Effector memory CD4-positive, alpha-beta T cell (primary cell): ENCODE measurements at places on chromosomes 7 and 10.

DNA sequence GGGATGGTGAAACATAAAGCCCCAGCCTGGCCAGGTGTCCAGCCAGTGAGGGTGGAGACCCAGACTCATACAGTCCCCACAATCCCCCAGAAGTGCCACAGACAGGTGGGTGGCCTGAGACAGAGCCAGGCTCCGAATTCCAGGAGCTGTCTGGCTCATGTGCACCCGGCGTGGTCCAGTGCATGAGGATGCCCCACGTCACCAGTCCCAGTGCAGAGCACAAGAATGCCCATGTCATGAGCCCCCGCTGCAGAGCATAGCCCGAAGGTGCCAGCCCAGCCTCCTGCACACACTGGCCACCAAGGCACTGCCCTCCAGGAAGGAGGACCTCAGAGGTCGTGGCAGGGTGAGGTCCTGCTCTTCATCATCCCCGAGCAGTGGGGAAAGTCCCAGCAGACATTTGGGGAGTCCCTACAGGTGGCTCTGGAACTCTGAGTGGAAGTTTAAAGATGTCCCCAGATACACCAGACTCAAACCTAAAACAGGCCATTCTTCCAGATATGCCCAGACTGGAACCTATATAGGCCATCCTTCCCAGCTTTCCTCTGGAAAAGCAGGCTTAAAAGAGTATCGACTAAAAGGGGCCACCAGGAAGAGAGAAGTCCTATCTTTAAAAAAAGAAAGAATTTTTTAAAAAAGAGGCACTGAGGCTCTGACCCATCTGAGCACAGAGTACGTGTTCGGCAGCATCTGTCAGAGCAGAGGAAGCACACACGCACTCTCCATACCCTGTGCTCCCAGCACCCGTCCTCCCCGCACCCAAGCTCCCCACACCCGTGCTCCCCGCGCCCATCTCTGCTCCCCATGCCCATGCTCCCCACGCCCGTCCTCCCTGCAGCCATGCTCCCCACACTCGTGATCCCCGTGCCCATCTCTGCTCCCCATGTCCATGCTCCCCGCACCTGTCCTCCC is 11.5 kb downstream of the DIP2C start:
- DNase-seq = no peak

DNA sequence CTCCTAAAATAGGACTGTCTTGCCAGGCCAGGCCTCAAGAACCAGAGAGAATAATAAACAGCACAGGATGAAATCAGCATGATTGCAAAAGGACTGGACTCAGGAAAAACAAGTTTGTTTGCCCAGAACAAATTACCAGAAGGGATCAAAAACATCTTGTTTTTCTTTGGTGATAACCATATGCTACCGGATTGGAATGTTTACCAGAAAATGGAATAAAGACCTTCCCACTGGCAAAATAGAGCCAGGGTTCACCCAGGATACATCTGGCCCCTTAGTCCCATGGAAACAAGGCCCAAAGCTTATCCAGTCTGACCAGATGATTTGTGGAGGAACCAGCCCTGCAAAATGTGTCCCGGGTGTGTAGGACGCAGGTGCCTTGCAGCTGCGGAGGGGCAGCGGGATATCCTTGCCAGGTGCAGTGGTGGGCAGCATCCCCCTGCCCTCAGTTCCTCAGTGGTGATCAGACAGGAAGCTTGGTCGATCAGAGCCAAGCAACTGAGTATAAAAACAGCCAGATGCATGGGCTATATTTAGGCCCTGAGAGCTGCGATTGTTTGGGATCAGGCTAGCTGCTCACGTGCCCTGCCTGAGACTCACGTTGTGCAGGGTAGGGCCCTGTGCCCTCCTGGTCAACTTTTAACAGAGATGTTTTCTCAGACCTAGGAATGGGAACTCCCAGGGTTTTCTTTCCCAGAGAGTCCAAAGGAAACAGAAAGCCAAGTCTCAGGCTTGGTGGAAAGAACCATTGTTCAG is 4.6 kb upstream of the ZNF22 start:
- no peak for DNase-seq

- no peak for DNase-seq
These were observed 36.7 kb upstream of the INPP5A start for GRCh38 chr10:132500781-132501415.

DNA sequence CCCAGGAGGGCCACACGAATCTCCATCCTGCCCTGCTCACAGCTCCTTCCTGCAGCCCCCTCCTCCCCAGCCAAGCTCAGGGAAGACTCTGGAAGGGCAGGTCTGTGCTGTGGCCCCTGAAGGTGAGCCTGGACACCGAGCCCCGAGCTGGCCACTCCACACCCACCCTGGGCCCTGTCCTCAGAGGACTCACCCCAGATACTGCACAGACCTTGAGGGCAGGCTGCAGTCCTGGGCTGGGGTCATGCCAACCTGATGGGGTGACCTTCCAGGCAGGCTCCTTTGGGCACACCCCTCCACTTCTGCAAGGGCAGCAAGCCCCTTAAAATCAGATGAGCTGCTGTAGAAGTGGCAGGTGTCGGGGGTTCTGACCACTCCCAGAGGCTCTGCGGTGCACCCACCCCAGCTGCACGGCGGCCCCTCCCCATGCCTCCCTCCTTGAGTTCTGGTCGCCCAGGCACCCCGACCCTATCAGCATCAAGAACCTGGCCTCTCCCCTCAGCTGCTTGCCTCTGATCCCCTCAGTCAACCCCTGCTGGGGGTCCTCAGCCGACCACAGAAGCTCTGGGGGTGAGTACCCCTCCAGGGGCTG is 24.3 kb downstream of the YKT6 start:
- DNase-seq = no peak

GRCh38 chr10:63633677-63634487 is 112.7 kb downstream of the REEP3 start:
- DNase-seq = no peak

DNA sequence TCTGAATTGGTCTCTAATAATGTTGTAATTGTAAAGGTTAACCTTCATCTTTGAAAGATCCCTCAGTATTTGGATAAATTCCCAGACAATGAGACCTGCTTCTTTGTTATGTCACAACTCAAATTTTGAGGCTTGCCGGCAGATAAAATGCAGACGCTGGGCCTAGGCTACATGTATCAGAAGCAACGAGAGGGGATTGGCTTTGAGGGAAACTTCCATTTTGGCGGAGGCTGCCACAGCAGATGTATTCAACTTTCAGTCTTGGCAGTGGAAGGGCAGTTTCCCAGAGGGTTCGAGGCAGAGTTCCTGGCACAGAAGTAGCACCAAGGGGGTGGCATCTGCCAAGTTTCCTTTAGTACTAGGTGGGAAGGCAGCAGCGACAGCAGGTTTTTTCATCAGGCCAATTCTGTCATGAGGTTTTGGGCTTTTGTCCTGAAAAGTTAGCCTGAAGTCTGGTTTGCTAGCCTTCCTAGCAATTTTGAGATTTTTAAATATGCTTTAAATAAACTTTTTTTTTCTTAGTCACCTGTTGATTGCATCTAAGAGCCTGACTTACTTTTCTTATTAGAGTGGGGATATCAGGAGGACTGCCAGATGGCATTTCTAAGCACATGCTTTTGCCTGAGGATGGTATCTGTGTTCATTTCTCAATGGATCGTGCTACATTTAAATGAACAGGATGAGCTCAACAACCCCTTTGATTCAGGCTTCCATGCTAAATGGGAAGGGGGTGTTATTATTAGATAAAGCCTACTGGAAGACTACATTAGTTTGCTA is 89.5 kb upstream of the FAM3C start:
- no peak for DNase-seq
